ENCODE measurements at places on chromosomes 5 and 9.

DNA sequence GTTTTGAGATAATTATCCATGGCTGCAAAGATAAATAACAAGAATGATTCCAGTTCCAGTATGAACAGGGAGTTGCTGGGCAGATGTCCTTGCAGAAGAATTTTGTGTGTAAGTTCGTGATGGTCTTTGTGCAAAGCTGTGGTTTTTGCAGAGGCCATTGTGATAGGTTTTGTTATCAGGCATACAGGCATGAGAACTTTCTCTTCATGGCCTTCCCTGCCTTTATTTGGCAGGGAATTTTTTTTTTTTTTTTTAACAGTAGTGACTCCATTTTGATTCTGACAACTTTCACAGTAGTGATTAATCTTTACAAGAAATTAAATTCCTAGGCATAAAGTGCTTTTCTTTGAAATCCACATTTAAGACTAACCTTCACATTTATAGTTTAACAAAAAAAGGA, 1999.5 kb upstream of the CDH6 start:
- DNase-seq: no peak

GRCh38 chr5:132260051-132260450, 2.6 kb downstream of the PDLIM4 start:
- no peak for DNase-seq

GRCh38 chr5:98064118-98064685, 709.3 kb upstream of the RGMB start:
- DNase-seq: no peak

GRCh38 chr9:84152204-84152603, 171.6 kb downstream of the RMI1 start:
- no peak for DNase-seq
